ENCODE measurements at places on chromosomes 2 and 18.

DNA sequence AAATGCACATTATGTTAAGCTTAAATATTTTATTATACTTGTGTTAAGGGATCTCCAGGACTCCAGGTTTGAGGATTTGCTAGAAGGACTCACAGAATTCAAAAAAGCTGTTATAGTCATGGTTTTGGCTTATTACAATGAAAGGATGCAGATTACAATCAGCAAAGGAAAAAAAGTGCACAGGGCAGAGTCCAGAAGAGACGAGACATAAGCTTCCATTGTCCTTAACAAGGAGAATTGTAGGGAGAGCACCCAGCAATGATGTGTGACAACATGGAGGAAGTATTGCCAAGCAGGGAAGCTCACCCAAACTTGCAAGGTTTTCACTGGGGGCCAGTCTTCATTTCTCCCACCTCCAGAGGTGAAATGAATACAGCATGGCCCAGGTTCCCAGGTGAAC is 12.8 kb upstream of the MYO5B start:
- DNase-seq = no peak

GRCh38 chr2:115652652-115653051 is 1210.2 kb downstream of the DPP10 start:
- no peak for DNase-seq

- DNase-seq = no peak
Measured at GRCh38 chr2:144631636-144632035, 111.7 kb upstream of the ZEB2 start.

GRCh38 chr2:130827502-130828251 is 9.0 kb upstream of the ARHGEF4 start:
- DNase-seq = no peak

DNA sequence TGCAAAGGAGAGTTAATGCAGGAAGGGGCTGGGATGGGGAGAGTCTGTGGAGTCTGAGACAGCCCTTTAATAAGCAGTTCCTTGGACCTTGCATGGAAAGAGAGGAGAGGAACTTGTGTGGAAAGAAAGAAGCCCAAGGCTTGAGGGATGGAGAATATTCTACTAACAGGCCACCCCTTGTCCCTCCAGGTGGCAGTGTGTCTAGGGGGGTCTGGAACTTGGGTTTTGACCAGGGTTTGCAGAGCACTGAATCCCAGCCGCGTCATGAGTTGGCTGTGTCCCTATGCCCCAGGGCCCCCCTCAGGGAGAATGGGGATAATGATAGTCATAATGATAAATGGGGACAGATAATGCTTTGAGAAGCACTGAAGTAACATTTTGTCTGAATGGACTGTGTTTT is 15.0 kb downstream of the TCF7L1 start:
- no peak for DNase-seq

- no peak for DNase-seq
Measured at GRCh38 chr2:48315896-48316194, 214.1 kb upstream of the STON1 start.

DNA sequence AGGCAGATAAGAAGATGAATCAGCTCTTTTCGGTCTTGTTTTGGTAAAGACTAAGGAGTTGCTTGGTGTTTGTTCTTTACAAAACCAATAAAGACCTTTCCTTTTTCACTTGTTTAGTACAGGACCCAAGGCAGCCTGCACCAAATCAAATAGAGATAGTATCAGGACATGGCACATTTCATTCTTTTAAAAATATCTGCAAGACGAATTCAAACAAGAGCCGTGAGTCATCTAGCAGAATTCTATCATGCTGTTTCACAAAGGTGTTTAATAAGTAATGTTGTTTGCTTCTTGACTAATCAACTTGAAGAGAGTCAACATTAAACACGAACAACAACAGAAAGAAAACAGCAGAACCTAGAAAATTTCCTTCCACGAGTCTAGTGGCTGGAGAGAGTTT is 102.8 kb upstream of the TTN start:
- DNase-seq = no peak

DNA sequence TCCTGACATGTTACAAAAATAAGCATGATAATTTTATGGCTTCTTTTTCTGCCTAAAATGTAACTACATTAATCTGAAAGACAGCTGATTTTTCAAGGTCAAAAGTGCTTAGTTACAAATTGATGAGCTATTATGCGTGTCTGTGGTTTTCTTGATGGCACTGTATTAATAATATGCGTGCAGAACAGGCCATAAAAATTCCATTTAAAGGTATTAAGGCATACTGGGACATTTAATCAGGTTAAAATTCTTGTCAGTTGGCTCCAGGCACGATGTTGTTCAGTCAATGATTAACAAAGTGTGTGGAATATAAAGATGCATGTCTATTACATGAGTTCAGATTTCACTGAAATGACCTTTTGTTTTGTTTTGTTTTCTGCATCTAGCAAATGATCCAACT is 420.1 kb upstream of the ZNF804A start:
- no peak for DNase-seq

- DNase-seq = no peak
Measured at GRCh38 chr2:126811101-126811500, 87.6 kb upstream of the TEX51 start.

- no peak for DNase-seq
Measured at GRCh38 chr2:100145893-100146656, 3.7 kb upstream of the AFF3 start.

- DNase-seq = no peak
Measured at GRCh38 chr2:100269889-100270288, 52.4 kb downstream of the LONRF2 start.

DNA sequence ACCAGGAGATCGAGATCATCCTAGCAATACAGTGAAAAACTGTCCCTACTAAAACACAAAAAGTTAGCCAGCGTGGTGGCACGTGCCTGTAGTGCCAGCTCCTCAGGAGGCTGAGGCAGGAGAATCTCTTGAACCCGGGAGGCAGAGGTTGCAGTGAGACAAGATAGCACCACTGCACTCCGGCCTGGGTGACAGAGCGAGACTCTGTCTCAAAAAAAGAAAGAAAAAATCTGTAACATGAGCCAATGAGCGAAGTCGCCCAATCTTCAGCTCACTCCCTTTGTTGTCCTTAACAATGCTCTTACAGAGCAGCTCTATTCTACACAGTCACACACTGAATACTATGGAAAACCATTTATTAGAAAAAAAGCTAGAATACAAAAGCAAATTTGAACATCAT is 22.0 kb downstream of the FAM98A start:
- no peak for DNase-seq

DNA sequence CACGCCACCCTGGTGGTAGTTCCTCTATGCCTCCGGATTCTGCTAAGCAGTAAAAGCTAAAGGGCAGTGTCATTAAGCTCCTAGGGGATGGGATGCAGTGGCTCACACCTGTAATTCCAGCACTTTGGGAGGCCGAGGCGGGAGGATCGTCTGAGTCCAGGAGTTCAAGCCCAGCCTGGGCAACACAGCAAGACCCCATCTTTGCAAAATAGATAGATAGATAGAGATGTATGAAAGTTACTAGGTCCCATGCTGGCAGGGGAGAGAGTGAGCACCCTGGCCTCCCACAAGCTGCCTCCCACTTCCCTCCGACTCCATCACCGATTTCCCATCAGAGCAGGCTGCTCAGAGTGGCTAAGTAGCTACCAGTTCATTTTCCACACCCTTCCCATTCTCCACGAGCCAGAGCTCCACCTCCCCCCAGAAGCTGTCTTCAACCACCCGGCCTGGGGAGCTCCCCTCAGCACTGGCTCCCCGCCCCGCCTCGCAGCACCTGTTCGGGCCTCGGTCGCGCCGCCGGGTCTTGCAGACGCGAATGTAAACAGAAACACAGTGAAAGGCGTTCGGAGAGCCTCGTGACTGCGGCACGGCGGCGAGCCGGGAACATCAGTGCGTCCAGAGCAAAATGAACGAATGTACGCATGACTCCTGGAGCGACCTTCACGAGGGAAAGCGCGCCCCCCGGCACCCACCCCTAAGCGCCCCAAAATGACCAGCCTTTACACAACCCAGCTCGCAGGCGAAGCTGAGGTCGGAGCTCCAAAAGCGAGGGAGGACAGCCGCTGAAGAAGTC is 598 bp upstream of the CEP68 start:
- DNase-seq = peak; percentile 21

DNA sequence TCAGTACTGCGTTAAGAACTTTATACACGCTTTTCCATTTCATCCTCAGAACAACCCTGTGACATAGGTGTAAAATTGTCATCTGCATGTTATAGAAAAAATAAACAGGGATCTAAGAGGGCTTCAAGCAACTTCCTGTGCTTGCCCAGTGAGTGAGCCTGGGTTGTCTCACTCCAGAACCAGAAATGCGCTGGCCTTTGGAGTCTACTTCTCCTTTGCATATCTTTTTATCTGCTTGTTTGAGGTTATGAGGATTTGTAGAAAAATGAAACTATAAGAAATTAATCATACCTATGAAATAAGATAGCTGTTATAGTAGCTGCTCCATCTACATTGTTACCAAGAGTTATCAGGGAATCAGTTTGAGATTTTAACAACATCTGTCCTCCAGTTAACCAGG is 55.3 kb upstream of the CABYR start:
- DNase-seq = no peak

GRCh38 chr2:187994464-187995331 is 297.0 kb upstream of the GULP1 start:
- DNase-seq = no peak

DNA sequence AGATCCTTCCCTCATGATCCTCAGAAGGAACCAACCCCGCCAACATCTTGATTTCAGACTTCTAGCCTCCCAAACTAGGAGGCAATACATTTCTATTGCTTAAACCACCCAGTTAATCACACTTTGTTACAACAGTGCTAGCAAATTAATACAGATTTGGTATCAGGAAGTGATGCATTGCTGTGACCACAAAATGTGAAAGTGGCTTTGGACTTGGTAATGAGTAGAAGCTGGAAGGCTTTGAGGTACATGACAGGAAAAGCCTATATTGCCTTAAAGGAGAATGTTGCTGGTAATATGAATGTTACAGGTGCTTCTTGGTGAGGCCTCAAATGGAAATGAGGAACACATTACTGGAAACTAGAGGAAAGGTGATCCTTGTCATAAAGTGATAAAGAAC is 260.3 kb downstream of the SATB2 start:
- no peak for DNase-seq

GRCh38 chr2:156800781-156801361 is 364.7 kb downstream of the GPD2 start:
- DNase-seq = no peak

DNA sequence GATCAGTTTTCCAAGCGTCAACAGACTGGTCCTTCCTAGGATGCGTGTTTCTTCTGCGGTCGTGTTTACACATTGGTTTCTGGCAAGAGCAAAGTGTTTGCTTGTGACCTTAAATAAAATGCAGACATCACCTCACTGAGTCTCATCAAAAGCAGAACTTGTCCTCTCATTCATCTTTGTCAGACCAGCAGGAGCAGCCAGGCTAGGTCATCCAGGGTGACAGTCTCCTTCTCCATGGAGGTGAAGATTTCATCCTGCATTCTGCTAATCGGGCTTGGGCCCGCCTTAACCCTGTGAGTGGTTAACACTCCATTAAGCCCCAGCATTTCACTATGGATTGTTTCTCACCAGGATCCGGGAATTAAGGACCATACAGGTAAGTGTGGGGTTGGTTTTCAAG is 64.2 kb upstream of the PID1 start:
- no peak for DNase-seq

- DNase-seq = no peak
Measured at GRCh38 chr2:64769392-64770044, 115.8 kb upstream of the SERTAD2 start.

- DNase-seq = no peak
Measured at GRCh38 chr2:144078802-144079724, 440.9 kb downstream of the ZEB2 start.

DNA sequence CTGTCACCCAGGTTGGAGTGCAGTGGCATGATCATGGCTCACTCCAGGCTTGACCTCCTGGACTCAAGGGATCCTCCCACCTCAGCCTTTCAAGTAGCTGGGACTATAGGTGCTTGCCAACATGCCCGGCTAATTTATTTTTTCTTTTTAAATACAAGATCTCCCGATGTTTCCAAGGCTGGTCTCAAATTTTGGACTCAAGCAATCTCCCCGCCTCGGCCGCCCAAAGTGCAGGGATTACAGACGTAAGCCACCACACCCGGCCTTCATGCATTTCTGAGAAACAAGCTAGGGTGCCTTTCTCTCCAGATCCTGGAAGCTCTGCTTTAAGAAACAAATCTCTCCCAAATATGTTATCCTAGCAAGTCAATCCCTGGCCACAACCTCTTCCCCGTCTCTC is 234.1 kb downstream of the FBXO15 start:
- DNase-seq = no peak

DNA sequence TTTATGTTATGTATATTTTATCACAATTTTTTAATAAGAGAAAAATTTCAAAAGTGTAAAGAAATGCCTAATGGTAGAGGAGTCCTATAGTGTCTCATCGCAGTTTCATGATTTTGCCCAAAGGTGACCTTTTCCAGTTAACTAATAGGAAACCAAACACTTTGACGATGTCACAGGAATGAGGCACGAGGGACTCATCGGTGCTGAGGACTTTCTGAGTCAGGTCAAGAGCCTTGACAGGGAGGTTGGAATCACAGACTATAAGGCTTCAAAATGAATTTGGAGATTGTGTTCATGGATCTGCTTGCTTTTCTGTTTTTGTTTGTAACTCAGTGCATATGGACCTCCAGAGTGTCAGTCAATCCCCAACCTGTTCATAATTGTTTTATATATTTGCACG is 15.1 kb upstream of the RTTN start:
- no peak for DNase-seq

GRCh38 chr18:46297124-46297523 is 192.9 kb downstream of the HAUS1 start:
- DNase-seq = no peak

DNA sequence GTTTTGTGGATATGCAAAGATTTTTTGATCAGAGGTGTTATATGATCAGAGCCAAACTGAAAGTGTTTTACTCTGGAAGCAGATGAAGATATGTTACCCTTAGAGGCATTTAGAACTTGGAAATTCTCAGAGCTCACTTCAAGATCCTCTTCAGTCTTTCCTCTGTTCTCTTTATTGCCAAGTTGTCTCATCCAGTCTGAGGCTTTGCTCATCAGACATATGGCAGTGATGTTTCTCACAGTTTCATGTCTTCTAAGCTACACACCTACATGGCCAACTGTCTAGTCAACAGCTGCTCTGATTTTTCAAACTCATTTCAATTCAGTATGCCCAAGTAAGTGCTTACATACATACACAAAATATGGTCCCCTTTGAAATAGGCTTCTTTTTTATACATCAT is 1504.3 kb upstream of the PIK3C3 start:
- no peak for DNase-seq

- DNase-seq = no peak
Measured at GRCh38 chr18:21450503-21450902, 150.0 kb downstream of the ESCO1 start.

DNA sequence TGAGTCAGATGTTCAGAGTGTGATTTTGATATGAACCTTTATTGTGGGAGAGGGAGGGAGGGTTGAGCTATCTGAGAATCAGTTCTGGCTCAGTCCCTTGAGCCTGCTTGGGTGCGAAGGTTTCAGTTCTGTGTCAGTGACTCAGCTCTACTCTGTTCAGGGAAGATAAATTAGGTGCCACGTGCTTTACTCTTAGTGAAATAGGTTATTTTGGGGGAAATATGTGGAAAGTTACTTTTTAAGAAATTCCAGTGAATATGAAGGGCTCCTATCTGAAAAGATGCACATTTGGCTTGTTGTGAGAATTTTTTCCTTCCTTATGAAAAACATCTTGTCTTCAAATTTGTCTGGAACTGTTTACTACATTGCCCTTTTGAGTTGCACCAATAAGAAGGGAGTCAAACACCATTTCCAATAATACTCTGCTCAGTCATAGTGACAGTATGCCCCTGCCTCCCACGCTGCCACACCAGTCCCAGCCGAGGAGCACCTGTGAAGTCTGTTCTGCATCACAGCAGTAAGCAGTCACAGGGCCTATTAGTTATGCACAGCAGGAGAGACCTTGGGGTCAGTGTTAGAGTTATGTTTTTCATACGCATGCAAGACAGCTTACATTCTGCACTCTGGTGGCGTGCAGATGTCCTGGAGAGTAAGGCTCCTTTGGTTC is 32.8 kb upstream of the DNAH7 start:
- peak; percentile 1 for DNase-seq
